T-helper 17 cell (primary cell): ENCODE measurements at places on chromosomes 11 and 22. TPM values are rescaled to one million over a fixed set of nuclear protein-coding genes. Genes with fewer than 3 reads are reported as not detected.

The CARD18 gene
- total RNA-seq = not detected

DNA sequence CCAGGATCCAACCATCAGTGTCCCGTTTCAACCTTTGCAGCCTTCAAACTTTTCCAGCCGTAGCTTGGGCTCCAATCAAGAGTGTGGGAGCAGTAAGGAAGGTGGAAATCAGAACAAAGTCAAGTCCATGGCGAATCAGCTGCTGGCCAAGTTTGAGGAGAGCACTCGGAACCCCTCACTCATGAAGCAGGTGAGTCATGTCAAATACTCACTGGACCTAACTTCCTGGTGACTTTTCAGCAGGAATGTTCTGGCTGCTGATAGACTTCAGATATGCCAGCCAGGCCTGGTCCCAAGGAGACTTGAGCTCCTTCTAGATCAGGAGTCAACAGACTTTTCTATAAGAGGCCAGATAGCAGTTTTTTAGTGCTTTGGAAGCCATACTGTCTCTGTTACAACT, 129.0 kb downstream of the MICAL2 start:
- no peak for DNase-seq

GRCh38 chr11:11472106-11472505, 119.1 kb upstream of the CSNK2A3 start:
- no peak for DNase-seq

DNA sequence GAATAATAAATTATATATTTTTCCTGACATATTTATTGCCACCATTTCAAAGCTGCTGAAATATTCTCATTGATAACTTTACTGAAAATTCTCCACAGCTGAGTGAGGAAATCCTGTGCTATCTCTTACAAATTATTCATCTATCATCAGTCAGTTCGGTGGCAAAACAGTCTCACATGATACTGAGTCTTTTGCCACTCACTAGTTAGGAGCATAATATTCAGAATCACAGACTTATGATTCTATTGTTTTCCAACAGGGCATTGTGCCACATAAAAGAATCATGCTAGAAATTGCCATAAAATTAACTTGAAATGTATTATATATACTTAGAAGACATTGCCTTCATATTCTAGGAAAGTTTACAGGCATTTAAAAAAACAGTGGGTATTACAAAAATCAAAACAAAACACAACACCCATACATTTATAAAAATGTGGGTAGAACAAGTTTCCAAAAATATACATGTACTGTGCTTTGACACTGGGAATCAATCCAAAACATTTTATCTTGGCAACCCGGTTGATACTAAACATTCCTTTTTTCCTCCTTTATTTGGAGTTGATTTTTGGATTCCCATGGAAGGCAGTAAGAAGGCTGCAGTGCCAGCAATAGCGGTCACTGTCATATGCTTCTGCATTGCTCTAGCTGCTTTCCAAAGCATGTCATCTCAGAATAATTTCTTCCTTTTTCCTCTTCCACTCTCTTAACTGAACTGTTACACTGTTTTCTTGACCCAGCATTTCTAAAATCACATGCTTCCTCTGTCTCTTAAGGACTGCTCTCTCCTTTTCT, 42.5 kb downstream of the ATG16L2 start:
- no peak for DNase-seq

DNA sequence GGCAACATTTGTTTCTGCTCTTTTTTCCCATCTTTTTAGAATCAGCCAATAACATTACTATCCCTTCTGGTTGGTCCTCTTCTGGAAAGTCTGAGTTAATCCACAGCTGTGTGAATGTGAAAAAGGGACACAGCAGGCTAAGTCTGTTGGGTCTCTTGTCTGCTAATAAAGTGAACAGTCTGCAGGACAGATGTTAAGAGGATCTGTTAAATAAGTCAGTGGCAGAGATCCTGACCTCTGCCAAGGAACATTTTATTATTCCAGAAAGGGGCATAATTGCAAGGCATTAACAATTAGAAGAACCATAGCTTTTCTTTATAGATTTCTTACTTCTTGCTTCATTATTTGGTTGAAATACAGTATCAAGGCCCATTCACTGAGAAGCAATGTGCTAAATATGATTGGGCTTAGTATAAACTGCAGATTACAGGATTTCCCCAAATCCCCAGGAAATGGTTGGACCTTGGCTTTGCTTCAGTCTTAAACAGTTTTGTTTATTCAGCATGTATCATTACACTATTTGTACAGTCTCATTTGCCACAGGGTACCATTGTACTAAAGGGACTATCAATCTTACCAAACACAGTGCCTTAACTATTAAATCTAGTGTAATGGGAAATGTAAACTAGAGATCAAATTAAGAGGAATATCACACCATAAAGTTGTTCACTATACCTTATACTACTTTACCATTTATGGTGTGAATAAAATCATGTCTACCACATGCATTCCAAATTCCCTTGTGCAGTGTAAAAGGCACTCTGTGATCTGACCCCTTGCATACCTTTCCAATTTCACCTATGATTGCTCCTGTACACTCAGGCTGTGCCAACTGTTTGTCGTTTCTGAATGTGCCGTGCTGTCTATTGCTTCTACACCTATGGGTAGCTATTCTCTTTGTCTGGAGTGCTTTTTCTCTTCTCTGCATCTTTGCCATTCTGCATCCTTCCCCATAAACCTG, 274.0 kb downstream of the SOX6 start:
- DNase-seq = no peak
